ENCODE measurements at places on chromosomes 13 and 19.

GRCh38 chr13:51849145-51850101 is 4.4 kb upstream of the TMEM272 start:
- DNase-seq = peak; percentile 31

DNA sequence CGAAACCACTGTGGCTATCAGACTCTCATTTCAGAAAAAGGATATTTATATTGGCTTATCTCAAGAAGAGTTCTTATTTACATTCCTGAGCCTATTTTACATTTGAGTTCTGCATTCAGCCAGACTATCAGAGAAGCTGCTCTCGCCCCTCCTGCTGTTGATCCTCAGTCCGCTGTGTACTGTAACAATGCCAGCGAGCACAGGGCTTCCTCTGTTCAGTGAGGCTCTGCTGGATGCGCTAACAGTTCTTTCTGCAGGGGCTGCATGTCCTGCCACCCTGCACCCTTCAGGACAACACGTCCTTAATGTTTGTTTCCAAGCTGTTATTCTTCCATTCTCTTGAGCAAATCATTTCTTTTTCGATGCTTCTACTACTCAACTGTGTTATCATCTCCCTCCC is 463.7 kb upstream of the SGCG start:
- DNase-seq = no peak

GRCh38 chr13:91228940-91229339 is 118.5 kb upstream of the MIR17HG start:
- no peak for DNase-seq

GRCh38 chr19:58052256-58052655 is 6.8 kb upstream of the ZNF135 start:
- no peak for DNase-seq

GRCh38 chr19:3782903-3783302 is 3.3 kb downstream of the MATK start:
- no peak for DNase-seq

GRCh38 chr19:39430675-39431593 is 4.8 kb downstream of the RPS16 start:
- peak; percentile 90 for DNase-seq

DNA sequence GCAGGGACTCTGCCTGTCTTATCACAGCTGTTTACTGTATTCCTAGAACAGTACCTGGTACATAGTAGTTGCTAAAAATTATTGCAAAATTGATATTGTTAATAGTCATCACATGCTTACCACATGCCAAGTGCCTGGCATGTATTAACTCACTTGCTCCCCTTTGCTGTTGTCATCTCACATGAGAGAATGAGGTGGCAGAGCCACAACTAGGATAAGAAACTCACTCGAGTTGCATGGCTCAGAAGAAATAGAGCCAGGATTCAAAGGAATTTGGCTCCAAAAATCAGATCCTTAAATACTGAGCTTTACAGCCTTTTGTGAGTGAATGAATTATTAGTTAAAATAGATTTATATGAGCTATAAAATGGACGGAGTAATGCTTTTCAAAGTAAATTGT is 42.6 kb downstream of the B3GLCT start:
- DNase-seq = no peak

- no peak for DNase-seq
Measured at GRCh38 chr13:66879988-66880387, 350.1 kb downstream of the PCDH9 start.

GRCh38 chr19:722553-723101 is 13.9 kb downstream of the PALM start:
- DNase-seq = no peak

GRCh38 chr13:26062853-26063444 is 11.1 kb upstream of the SHISA2 start:
- peak; percentile 43 for DNase-seq

GRCh38 chr13:61777899-61778298 is 362.2 kb upstream of the PCDH20 start:
- no peak for DNase-seq

- no peak for DNase-seq
Measured at GRCh38 chr13:30404207-30404606, 18.1 kb upstream of the UBE2L5 start.

Data from EL (cell line).